AG09319 (cell line): ENCODE measurements at places on chromosomes 5 and 9.

DNA sequence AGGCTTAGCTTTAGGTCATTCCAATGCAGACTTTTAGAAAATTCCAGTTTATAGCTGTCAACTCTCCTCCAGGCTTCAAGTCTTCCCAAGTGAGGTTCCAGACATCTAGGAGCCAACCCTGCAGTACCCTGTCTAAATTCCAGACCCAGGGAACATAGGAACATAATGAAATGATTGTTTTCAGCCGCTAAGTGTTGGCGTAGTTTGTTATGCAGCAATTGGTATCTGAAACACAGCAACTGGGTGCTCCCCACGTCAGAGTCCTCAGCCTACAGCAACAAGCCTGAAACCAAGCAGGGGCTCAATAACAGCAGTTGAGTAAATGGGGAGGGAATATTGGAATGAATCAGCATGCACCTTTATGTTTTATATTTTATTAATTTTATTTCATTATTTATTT lies 66.8 kb downstream of the BOD1 start:
- no peak for DNase-seq

GRCh38 chr9:29285818-29286217 lies 1712.5 kb upstream of the C9orf72 start:
- DNase-seq, result no peak

- DNase-seq, result no peak
Measured at GRCh38 chr9:2413160-2413805, 208.3 kb upstream of the VLDLR start.

DNA sequence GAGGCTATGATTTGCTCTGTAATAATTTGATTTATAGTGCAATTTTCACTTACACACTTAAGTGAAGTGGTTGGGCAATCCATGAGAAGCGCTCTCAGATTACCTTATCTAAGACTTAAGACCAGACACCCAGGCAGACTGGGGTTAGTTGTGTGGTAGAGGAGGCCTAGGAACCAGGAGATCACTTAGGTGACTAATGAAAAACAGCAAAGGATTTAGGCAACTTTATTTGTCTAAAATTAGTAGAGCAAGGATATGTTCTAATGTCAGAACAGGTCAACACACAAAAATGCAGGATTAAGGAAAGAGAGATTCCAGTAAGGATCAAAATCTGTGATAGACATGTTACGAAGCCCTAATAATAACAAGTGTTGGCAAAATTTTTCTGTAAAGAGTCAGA lies 913.8 kb downstream of the TLE1 start:
- DNase-seq, result no peak

DNA sequence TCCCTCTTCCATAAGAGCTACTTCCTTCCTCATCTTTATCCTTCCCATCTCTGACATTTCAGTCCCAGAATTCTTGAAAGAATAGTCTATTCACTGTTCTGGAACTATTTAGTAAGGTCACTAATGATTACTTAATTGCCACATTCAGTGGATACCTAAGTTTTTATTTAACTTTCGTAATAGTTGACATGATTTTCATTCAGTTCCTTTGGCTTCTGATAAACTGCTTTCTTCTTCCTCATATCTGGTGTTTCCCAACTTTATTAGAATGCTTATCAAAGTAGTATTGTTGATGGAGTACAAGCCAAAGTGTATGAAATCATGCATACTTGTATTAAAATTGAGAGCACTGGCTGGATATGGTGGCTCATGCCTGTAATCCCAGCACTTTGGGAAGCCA lies 10.8 kb downstream of the UBE2D2 start:
- DNase-seq, result no peak

DNA sequence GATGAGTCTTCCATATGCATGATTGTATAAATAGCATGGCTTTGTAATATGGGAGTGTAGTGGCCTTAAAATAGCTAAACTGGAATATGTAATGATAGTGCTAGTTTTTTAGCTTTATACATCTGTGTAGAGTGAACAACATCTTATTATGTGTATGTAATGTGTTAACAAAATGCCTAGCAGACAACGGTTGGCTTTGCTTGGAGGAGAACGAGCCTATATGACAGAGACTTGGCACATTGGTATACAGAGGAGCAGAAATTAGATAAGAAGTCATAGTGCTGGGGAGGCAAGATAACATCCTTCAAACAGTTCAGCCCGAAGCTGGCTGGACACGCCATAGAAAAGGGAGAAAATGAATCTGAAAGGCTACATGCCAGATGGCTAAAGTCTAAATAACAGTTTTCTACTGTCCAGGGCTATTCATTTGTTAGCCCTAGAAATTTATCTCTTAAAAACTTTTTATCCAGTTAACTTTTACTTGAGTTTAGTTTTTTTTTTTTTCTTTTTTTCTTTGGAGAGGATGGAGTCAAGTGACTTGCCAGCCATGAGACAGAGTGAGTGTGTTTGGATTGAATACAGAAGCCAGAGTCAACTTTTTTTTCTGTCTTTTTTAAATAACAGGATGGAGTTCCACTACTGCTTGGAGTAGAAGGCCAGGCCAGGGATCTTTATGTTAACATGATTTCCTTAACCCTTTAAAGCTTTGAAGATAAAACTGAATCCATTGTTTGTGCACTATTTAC lies 214.4 kb upstream of the ACTBL2 start:
- DNase-seq, result no peak

DNA sequence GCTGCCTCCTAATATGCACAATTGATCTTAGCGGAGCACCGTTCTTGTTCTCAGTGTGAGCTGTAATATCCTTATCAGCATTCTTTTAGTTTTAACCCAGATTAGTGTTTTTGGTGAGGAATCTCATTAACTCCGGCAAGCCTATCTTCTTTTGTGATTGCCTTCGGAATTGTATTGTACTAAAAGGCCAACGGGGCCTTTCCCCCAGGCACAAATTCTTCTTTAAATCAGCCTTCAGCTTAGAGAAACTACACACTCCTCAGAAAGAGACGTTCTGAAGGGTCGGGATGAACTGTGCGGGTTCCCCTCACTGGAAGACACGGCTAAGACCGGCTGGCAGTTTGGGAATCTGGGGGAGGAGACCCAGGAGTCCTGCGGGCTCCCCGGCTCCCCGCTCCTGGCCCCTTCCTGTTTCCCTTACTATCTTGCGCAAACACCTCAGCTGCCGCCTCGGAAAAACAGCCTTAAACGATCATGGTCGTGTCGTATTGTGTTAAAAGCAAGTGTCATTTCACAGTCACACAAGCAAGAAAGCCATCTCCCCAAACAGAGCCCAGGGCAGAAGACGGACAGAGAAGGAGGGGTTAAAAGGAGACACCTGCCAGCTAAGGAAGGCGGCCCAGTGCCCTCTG lies 353.1 kb upstream of the IRX2 start:
- no peak for DNase-seq

GRCh38 chr5:90477073-90477472 lies 2.4 kb downstream of the POLR3G start:
- DNase-seq, result no peak

GRCh38 chr5:3139499-3139931 lies 388.0 kb upstream of the IRX2 start:
- DNase-seq, result no peak

DNA sequence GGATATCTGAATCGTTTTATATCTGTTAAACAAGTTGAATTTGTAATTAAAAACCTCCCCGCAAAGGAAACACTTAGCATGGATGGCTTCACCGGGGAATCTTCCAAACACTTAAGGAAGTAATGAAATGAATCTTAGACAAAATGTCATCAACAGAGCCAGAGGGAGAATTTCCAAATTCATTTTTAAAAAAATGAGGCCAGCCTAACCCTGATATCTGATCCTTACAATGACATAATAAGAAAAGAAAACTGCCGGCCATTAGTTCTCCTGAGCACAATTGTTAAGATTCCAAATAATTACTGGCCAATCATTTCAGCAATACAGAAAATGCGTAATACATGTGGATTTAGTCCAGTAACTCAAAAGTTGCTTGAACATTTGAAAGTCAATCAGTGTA lies 6.1 kb upstream of the KIF12 start:
- DNase-seq, result no peak

DNA sequence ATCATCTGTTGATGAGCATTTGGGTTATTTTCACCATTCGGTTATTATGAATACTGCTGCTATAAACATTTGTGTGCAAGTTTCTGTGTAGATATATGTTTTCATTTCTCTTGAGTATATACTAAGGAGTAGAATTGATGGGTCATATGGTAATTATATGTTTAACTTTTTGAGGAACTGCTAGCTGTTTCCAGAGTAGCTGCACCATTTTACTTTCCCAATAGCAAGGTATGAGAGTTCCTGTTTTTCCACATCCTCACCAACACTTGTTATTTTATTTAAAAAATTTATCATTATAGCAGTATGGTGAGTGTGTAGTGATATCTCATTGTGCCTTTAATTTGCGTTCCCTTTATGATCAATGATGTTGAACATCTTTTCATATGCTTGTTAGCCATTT lies 29.2 kb downstream of the CD14 start:
- no peak for DNase-seq

DNA sequence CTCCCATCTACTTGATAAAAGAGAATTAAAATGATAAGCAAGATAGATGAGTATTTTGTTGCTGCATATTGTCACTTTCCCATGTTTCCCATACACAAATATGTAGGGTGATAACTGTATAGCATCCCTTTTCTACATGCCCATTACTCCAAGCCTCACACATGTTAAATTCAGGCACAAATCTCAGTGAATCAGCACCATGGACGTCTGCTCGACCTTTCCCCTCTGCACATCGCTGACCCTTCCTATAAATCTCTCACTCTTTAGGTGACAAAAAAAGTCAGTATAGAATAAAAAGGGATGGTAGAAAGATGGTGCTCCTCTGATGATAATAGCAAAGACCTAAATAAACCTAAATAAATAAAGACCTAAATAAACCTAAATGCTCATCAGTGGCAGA lies 1097.7 kb upstream of the C9orf72 start:
- DNase-seq, result no peak

DNA sequence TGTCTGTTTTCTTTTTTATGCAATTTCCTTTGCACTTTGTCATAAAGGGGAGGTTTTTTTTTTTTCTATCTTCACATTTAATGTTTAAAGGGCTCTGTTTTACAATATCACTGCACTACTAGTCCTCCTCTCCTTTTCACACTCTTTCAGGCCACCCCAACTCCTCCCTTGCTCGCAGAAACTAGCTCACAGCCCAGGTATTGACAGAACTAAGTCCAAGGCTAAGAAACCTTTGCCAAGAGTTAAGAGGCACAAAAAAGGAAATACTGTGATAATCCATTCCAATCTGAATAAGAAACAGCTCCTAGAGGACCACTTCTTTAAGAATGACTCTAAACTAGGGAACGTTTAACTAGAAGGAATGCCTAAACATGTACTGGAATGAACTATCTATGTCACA lies 1.1 kb upstream of the FGF10 start:
- no peak for DNase-seq

DNA sequence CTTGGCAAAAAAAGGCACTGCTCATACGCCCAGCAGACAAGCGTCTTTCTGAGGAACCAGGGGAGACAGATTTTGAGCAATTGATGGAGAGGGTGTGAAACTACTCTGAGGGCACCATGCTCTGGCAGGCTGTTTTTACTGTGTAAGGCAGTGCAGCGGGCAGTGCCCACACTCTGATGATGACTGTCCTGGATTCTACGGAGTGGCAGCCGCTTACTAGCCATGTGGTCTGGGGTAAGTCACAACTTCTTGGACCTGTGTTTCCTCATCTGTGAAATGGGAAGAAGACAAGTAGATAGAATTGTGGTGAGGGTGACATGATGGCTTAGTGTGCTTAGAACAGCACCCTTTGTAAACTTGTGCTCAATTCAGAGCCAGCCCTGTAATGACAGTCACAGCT lies 38.8 kb downstream of the FABP6 start:
- DNase-seq, result no peak

DNA sequence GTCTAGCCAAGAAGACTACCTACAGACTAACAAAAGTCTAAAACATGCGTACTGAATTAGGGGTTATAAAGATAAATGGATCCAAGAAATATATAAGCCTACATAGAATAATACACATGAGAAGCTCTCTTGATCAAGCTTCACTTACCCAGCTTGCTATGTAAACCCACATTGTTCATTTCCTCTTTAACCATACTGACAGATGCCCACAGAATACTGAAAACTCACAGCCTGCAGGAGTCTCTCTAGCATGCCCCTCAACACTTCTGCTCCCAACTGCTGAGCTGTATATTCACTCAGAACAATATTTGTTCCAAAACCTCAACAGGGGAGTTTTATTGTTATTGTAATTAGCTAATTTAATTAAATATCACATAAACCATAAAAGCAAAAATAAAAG lies 52.4 kb downstream of the RFX3 start:
- DNase-seq, result no peak

- DNase-seq, result no peak
Measured at GRCh38 chr5:115329475-115329874, 33.0 kb upstream of the CCDC112 start.

- DNase-seq, result no peak
Measured at GRCh38 chr9:109437286-109437685, 60.8 kb downstream of the PTPN3 start.

DNA sequence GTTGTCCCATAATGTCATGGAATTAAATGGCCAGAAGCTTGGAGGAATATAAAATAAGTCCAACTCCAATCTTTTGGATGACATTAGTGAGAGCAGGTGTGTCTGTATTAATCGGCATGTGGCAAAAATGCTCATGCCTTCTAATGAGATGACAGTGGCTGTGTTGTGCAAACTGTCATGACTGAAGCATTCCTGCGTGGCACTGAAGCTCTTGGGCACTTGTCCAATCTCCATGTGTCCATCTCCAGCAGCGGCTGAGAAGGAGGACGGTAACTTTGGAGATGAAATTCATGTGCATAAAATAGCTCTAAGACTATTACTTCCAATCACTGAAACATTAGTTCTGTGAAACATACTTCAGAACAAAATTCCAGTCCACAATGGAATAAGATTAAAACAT lies 697.5 kb upstream of the GRAMD2B start:
- no peak for DNase-seq

DNA sequence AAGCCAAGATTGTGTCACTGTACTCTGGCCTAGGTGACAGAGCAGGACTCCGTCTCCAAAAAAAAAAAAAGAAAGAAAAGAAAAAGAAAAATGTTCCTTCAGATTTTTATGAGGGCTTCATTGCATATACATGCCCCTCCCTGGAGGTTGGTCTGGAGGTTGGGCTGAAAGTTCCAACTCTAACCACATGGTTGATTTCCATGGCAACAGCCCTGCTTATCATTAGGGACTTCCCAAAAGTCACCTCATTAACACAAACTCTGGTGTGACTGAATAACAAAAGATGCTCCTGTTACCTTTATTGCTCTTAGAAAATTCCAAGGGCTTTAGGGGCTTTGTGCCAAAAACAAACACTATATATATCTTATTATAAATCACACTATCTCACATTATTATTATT lies 113.8 kb downstream of the TMC1 start:
- DNase-seq, result no peak

- DNase-seq, result no peak
Measured at GRCh38 chr5:75053304-75054133, 1.2 kb upstream of the GCNT4 start.

- no peak for DNase-seq
Measured at GRCh38 chr5:29162297-29162696, 2031.2 kb upstream of the CDH6 start.

- DNase-seq, result no peak
Measured at GRCh38 chr5:81081461-81081835, 121.3 kb downstream of the RASGRF2 start.

GRCh38 chr5:40799258-40799657 lies 1.1 kb upstream of the PRKAA1 start:
- no peak for DNase-seq

- DNase-seq, result no peak
Measured at GRCh38 chr9:3193791-3194190, 332.0 kb downstream of the RFX3 start.
